ENCODE measurements at places on chromosomes 2 and 18.
A peak's percentile ranks its signal among the peaks of the same experiment; 100 is the strongest.

DNA sequence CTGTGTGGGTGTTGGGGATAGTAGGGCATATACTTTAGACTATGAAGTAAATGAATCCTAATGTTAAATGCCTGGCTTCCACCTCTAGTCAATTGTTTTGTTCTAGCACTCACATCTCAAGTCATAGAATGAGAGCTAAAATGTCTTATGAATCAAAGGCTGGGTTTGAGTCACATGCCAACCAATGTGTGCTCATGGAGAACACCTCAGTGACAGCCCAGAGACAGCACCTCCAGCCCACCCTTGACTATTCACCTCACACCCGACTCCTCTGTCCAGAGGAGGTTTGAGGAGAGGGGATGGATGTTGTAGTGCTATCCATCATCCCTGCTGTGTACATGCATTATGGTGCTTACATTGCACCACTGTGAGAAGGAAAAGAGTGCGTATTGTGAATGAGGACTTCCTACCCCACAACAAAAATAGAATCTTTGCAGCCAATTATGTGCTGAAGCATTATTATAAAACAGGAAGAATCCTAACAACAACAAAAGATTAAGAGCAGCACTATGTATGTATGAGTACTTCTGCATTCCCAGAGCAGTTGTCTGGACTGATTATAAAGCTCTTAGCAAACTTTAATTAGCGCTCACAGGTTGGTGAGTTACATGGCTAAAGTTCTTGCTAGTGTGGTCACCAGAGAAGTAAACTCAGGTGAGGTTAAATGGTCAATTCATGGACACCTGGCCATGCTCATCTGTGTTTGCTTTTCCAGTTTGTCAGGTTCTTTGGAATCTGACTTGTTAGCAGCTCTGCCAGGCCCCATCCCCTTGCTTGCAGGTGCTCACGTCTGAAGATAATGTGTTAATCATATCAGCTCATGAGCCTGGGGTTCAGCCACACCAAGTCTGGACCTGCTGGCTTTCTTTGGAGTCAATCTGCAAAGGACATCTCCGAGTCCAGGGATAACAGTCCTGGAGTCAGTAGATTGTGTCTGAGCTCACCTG lies 55.3 kb upstream of the NABP1 start:
- DNase-seq: no peak

DNA sequence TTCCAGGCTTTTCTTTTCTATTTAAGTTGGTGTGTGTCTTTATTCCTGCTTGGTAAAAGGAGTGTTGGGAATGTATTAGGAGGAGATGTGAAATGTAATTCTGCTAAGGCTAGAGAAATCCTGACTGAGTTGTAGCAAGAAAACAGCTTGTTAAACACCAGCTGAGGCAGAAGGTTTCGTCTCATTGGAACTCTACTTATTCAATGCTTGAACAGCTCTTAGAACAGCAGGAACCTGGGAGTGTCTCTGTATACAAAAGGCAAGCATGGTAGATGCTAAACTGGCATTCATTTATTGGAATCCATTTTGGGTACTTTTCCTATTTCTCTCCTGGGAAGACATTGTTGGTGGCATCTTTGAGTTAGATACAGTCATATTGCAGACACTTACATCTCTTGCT lies 280.9 kb downstream of the HRH4 start:
- no peak for DNase-seq

DNA sequence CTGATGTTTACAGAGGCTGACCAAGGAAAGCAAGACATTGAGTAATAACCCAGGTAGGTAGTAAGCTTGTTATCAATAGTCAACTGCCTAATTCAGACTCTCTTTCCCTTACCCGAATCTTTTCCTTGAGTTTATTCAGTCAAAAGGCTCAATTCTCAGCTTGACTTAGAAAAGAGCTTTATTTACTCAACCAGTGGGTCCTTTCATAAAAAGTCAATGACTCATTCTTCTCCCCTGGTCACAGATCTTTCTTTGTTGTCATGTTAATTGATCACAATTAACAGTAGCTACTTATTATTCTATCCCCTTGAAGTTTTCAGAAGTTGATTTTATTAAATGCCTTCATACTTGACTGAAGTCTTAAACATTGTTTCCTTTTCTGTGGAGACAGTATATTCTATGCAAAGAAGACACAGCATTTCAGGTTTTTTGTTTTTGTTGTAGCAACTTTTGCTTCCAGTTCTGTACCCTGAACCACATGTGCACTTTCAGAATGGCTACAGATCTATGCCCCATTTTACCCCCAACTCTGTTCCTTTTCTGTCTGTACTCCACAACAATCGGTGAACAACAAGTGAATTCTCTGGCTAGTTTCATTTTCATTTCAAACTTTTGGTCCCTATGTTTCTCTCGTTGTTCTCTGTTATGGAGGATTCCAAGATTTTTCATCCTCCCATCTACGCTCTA lies 428.3 kb downstream of the NCKAP5 start:
- DNase-seq: no peak

DNA sequence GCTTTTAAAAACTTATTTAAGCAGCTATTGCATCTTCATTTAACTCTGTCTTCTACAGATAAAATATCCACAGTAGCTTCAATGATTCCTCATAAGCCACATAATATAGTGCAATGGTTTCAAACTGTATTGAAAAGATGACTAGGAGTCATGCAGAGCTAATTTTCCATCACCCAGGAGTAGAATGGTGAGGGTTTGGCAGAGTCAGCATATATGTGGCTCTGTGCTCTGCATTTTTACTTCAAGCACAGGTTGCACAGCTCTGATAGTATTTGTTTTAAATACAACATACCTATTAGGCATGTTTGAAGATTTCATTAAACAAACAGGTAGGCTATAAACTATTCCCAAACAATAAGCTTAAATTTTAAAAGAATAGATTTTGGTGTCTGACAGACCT lies 731.9 kb upstream of the VRK2 start:
- no peak for DNase-seq

GRCh38 chr18:26804519-26804918 lies 61.0 kb downstream of the AQP4 start:
- no peak for DNase-seq

- DNase-seq: no peak
These were observed 991.5 kb upstream of the FANCL start for GRCh38 chr2:59232394-59233165.

GRCh38 chr2:21067125-21067524 lies 23.3 kb upstream of the APOB start:
- no peak for DNase-seq

GRCh38 chr2:219547621-219548020 lies 3.8 kb downstream of the TMEM198 start:
- no peak for DNase-seq

- DNase-seq: no peak
These were observed 11.3 kb upstream of the FIGLA start for GRCh38 chr2:70801607-70802263.

GRCh38 chr2:44275927-44276303 lies 635 bp downstream of the SLC3A1 start:
- peak; percentile 13 for DNase-seq

DNA sequence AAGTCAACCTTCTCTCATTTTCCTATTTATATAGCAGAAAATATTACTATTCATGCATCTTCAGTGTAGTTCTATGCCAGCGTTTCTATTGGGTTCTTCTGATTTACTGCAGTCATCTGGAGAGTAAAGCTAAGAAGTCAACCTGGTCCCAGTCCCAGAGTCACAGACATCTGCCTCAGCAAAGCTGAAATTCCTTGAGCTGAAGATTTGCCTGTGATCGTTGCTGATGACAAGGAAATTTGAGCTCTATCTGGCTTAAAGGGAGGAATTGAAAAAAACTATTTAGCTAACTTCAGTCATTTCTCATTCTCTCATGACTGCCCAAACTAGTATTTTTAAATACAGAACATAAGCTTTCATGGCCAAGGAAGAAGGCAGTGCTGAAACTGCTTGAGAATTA lies 45.7 kb downstream of the RND3 start:
- no peak for DNase-seq

DNA sequence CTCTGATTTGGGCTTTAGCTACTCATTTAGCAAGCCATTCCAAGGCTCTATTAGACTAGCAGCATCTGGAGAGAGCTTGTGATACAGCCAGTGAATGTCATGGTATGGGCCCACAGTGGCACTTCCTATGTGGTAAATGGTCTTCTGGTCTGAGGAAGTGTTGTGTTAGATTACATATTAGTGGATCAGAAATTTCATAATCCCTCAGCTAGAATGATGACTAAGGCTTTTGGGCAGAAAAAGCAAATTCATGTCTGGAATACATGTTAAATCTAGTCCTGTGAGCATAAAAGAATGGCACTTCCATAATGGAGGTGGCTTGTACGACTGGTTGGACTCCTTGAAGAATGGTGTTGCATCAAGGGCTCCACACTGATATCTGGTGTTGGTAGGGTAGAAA lies 436.8 kb upstream of the CWC22 start:
- no peak for DNase-seq

GRCh38 chr2:53353135-53354114 lies 414.2 kb upstream of the CHAC2 start:
- DNase-seq: peak; percentile 6

GRCh38 chr18:54822872-54823845 lies 5.1 kb upstream of the RAB27B start:
- DNase-seq: peak; percentile 83

DNA sequence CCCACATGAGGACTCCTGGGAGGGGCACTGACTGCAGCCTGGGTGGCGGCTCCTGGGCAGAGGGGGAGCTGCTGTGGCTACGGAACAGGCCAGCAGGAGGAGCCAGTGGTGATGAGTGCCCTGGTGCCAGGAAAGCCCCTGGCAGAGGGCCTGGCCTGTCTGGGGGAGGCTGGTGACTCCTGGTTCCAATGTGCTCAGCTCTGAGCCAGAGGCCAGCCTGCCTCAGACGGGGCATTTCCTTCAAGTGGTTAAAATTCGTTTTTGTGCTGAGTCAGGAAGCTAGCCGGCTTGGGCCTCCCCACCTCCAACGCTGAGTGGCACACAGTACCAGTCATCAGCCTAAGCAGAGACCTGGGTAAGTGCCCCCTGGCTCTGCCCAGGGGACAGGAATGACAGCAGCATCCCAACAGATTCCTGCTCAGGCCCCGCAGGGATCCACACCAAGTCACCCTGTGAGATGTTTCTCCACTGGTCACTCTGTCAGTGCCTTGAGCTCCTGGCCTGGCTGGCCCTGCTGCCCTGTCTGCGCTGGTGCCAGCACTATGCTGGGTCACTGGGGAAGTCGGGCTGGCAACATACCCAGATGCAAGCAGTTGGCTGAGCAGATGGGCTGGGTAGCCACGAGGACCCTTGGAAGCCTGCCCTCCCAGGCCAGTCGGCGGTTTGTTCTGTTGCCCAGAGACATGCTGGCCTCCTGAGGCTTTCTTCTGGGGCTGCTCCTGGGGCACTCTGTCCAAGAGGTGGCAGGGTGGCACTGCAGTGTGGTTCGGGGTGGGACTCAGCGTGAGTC lies 7.1 kb upstream of the KLF11 start:
- DNase-seq: peak; percentile 59

- DNase-seq: no peak
These were observed 197.6 kb upstream of the CHST9 start for GRCh38 chr18:27382567-27383216.

- DNase-seq: peak; percentile 66
These were observed 38.9 kb downstream of the METAP1D start for GRCh38 chr2:172038604-172039003.

- no peak for DNase-seq
These were observed 491.9 kb upstream of the CHAC2 start for GRCh38 chr2:53275743-53276142.

DNA sequence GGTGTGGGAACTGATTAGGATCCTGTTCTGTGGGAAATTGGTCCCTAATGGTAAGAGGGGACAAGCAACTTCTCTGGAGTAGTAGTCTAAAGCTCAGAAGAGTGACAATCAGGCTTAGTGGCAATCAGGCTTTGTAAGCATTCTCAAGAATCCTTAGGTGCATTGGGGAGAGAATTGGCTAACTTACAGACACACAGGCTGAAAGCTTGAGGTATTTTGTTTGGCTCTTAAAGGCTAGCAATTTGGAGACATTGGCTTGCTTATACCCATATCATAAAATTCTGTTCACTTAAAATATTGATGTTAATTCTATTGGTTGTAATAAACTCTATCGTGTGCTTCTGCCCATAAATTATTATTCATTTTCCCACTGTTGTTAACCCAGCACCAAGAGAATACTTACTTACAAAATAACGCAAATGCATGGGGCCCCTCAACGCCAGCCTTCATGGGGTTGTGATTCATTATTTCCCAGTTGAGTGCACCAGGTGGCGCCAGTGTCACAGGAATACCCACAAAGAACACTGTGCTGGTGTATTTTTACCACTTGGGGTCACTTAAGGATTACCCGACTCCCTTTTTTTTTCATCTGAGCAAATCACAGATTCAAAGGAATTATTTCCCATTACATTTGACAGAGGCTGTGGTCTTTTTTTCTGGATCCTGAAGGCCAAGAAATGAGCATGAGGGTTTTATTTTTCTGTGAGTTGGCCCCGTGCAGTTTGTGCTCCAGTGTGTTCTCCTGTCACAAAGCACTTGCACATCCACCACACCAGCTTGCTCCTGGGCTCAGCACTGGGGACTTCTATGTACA lies 45.5 kb downstream of the DDX1 start:
- peak; percentile 68 for DNase-seq

- peak; percentile 68 for DNase-seq
These were observed 222.2 kb downstream of the C1D start for GRCh38 chr2:67840460-67841068.

- peak; percentile 16 for DNase-seq
These were observed 104.4 kb upstream of the SALL3 start for GRCh38 chr18:78875016-78875777.

- no peak for DNase-seq
These were observed 603.6 kb downstream of the FBXO15 start for GRCh38 chr18:73544032-73544431.

GRCh38 chr2:199757233-199757870 lies 93.6 kb downstream of the FTCDNL1 start:
- no peak for DNase-seq

GRCh38 chr18:848062-848861 lies 36.2 kb upstream of the YES1 start:
- no peak for DNase-seq

DNA sequence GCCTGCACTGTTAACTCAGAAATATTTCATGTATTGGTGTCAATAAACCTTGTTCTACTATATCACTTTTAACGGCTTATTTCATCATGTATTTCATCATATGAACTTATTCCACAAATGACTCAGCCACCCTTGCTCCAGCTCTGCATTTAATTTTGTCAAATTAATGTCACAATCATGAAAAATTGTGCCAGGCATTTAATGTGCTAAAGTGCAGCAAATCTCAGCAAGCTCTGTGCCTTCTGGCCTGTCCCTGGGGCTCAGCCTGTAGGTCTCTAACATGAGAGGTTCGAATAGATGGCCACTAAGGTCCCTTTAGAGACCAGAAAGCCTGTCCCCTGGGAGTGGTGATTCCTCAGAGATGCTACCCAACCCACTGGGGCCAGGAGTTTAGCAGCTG lies 28.6 kb downstream of the BOD1L2 start:
- no peak for DNase-seq

- DNase-seq: no peak
These were observed 46.7 kb upstream of the SERPINE2 start for GRCh38 chr2:224085811-224086210.

DNA sequence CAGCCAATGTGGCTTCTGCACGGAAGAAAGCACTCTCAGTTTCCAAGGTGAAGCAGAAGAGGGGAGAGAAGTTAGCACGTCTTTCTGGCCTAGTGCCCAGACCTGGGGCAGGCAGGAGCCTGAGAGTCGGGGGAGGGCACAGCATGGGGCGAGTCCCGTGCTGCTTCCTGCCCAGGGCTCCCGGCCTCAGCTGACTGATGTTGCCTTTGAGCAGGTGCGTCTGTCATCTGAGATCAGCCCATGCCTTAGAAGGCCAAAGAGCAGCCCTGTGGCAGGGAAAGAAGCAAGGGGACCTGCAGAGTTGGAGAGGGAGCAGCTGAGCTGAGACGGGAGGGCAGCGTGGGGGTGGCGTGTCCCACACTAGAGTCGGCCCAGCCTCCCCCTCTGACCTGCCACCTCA lies 3.3 kb downstream of the KCNIP3 start:
- DNase-seq: no peak

All from fibroblast of skin of scalp (primary cell).